ENCODE measurements at places on chromosomes 16 and 17. TPM values are rescaled to one million over a fixed set of nuclear protein-coding genes. Genes with fewer than 3 reads are reported as not detected.
A peak's percentile ranks its signal among the peaks of the same experiment; 100 is the strongest.

ZNF594 gene
- total RNA-seq, result 6.8 TPM

- DNase-seq, result no peak
These were observed 23.8 kb downstream of the SDK2 start for GRCh38 chr17:73620414-73620813.

DNA sequence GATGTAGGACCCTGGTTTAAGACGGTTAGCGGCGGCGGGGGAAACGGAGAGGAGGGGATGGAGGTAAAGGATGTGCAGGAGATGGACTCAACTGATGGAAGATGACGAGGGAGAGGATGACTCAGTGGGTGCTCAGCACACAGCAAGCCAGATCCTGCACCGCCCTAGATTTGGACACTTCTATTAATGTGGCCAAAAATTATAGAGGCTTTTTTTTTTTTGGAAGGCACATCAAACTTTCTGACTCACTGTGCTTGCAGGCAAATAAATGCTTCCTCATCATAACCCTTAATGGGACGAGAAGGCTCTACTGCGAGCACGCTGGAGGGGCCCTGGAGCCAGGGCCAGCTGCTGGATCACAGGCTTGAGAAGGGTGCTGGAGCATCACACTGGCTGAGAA, 36.0 kb downstream of the RTN4RL1 start:
- no peak for DNase-seq

- no peak for DNase-seq
These were observed 10.4 kb upstream of the CAMKK1 start for GRCh38 chr17:3903051-3903825.

- peak; percentile 85 for DNase-seq
These were observed 55.0 kb upstream of the CBFA2T3 start for GRCh38 chr16:89031715-89032659.

DNA sequence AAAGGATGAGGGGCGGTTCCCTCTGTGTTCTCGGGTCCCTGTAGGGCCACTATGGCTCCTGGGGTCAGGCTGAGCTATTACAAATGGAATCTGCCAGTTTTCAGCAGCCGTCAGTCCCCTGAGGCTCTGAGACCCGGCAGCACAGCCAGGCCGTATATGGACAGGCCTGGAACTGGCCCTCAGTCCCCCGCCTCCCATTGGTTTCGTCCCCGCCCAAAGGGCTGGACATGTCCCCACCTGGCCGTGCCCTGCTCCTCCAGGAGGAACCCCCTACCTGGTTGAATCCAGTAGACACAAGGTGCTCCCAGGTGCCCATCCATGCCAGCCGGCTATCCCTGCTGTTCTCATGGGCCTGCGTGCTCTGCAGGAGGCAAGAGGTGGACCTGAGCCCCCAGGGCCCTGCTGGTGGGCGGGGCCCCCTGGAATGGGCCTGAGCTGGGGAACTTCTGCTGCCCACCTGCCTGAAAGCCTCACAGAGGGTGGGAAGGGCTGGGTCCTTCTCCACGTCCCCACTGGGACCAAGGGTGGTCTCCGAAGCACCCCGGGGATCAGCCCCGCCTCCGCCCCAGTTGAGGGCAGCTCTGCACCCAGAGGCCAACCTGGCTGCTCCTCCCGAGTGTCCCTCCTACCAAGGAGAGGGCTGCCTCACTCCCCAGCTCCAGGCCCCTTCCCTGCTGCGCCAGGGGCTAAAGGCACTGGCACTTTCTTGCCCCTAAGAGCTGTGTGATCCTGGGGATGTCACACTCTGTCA, 16.8 kb downstream of the VASN start:
- no peak for DNase-seq

GRCh38 chr16:82405736-82406135, 221.0 kb upstream of the CDH13 start:
- DNase-seq, result no peak

CCL2 gene
- 155 TPM for total RNA-seq
